ENCODE measurements at places on chromosomes 5 and 9.

DNA sequence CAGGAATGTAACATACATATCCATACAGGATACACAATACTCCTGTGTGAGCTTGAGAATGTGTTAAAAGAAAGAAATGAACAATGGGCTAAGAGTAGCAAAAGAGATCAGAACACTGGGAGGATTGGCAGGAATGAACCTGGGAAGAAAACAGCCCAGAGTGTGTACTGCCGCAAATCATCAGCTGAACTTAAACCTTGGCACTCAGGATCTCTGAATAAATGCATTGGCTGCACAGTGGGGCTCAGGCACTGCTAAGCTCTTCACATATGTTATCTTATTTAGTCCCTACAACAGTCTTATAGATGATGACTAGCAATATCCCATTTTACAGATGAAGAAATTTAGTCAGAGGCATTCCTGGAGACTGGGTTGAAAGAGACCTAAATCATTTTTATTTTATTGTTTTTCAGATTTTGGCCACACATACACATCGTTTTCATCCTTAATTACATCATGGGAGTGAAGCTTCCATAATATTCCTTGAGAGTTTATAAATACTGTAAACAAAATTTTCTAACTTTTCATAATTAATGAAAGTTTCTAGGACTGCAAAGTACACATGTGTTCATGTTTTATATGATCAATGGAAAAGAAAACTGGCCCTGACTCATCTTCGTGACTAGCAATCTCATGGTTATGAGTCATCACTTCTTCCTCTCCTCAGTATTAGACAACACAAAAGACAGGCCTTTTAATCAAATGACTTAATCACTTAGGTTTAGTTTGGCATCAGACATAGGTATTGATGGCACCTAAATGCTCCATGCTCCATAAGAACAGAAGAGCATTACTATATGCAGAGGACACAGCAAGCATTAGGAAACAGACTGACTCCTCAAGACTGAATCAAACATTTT is 59.2 kb downstream of the CDH18 start:
- DNase-seq, result peak; percentile 9

- DNase-seq, result no peak
Observed at GRCh38 chr9:116897201-116897600, 210.1 kb downstream of the TRIM32 start.

DNA sequence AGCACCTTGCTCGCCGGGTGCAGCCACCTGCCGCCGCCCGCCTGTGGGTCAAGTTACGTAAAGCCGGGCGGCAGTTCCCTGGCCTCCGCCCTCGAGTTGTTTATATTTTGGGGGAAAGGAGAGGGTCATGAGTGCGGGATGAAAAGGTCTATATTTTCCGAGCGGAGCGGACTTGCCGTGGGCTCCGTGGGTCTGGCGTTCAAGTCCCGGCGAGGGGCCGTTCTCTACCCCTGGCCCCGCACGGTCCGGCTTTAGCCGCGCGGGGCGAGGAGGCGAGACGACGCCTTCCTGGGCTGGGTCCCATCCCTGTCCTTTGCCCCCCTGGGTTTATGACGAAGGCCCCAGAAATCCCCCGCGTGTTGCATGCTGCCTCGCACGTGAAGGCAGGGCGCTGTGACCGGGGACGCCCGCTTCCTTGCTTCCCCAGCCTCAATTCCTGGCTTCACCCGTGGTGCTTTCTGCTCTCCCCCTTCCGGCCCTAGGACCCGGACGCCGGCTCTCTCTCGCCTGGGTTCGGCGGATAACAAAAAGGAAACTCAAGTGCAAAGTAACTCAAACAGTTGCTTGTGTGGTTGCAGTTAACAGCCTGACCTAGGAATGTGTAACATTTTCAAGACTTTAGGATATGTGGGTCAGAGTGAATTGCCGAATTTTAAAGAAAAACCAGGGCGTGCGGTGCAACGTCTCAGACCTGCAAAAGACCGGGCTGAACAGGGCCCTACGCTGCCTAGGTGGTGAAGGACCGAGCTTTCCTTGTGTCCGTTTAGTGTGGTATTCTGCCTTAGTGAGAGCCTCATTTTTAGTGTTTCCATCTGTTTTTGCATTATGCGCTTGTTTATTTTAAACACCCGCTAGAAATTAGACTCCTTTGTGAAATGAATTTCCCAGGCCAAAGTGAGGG is 810 bp downstream of the VPS13A start:
- DNase-seq, result peak; percentile 39

GRCh38 chr9:82271106-82271561 is 282.6 kb downstream of the SPATA31D1 start:
- DNase-seq, result peak; percentile 6

DNA sequence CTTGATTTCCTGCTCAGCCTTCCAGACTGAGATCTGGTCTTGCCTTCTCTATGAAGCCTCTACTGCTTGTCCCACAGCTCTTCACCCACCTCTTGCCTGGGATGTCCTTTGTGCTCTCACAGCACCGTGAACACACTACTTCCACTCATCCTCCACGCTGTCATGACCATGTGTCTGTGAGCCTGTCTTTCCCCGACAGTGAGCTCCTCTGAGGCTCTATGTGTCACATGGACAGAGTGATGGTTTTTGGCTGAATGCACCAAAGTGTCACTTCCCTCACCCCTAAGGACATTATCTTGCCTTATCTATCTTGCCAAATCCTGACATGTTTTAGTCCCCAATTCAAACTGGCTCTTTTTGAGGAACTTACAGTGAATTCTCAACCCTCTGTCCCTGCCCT is 11.3 kb downstream of the PHYKPL start:
- no peak for DNase-seq

DNA sequence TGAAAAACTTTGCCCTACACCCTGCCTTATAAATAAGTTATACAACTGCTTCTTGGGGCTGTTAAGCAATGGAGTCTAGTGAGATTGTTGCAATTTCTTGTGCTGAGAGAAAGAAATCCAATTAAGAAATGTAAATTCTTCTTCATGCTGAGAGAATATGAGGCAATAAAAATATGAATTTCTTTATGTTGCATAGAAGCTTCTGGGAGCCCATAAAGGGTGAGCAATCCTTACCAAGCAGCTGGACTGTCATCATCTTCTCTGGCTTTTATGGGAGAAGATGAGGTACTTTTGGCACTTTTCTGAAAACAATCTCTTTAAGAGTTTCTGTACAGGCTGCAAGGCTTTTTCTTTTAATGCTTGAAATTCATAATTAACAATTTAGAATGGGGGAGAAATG is 204.3 kb downstream of the DMRTA1 start:
- DNase-seq, result no peak
